ENCODE measurements at places on chromosomes 11 and 22.

- no peak for DNase-seq
These were observed 17.5 kb downstream of the PPP6R2 start for GRCh38 chr22:50360578-50360977.

GRCh38 chr11:12724301-12725054, 50.3 kb downstream of the TEAD1 start:
- no peak for DNase-seq

GRCh38 chr11:45238724-45239123, 47.4 kb downstream of the SYT13 start:
- no peak for DNase-seq

DNA sequence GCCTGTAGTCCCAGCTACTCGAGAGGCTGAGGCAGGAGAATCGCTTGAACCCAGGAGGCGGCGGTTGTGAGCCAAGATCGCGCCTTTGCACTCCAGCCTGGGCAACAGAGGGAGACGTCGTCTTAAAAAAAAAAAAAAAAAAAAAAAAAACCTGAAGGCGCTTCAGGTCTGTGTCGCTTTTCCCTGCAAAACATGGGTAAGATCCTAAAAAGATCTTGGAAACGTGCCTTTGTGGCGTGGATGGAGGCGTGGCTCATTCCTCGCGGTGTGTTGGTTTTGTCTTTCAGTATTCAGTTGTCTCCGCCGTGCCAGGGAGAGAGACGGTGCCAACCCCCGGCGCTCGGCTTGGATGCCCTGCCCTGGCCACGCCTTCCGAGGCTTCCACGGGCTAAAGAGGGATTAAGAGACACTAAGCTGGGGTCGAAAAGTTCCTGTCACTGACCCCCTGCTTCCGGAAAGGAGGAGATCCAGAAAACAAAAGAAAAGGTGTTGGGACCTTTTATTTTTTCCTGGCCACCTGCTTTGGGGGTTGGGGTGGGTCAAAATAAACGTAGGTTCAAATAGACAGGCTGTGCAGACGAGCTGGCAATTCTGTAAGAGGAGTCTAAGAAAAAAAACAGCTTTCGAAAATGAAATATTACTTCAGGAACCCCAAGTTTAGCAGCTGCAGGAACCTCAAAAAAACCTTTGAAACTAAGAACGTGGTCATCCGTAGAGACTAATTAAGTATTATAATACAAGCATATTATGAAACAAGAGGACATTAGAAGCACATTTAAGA, 1.1 kb upstream of the SLC35F2 start:
- DNase-seq: peak; percentile 28

- no peak for DNase-seq
These were observed 13.5 kb downstream of the RFPL1 start for GRCh38 chr22:29451863-29452262.

DNA sequence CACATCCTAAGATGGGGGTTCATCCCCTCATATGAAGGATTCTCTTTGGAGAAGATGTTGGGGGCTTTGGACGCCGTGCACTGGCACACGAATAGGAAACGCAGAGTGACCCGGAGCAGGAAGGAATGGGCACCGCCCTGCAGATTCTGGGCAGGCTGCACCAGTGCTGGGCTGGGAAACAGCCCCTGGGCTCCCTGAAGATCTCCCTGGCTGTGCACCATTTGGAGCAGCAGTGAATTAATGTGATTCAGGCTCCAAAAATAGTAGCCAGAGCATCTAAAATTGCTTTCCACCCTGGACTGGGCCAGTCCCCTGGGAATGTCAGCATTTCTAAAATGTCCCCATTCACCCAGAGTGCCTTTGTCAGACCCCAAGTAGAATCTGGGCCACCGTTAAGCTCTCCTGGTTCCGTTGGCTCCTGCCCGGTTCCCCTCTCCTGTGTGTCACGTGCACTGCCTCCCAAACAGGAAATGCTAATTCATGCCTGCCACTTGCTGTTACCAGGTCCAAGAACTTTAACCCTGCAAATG, 18.6 kb downstream of the IRAG1 start:
- DNase-seq: peak; percentile 93

- no peak for DNase-seq
These were observed 58.0 kb upstream of the KIRREL3 start for GRCh38 chr11:127058524-127058923.

- peak; percentile 25 for DNase-seq
These were observed 84.5 kb downstream of the ISX start for GRCh38 chr22:35150183-35151107.

- no peak for DNase-seq
These were observed 6.0 kb upstream of the FLRT1 start for GRCh38 chr11:64029773-64030172.

- no peak for DNase-seq
These were observed 1476.5 kb downstream of the TBC1D22A start for GRCh38 chr22:48238966-48239365.

DNA sequence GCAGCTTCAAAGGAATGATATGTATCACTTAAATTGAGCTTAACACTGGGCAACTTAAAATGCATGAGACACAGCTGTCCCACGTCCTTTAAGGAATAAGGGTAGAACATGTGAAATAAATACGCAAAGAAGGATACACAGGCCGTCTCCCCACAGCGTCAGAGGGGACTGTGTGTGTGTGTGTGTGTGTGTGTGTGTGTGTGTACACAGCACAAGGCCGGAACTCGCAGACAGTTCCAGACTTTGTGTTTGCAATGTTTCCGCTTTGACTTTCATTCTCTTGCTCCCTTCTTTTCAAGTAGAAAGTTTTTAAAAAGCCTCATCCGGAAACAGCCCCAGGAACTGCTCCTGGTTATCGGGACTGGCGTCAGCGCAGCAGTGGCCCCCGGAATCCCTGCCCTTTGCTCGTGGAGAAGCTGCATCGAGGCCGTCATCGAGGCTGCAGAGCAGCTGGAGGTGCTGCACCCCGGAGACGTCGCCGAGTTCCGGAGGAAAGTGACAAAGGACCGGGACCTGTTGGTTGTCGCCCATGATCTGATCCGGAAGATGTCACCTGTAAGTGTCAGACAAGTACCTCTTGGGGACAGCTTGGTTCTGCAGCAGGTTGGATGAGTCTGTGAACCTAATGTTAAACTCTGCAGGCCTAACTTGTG, 13.3 kb downstream of the FAM118A start:
- no peak for DNase-seq

GRCh38 chr22:21714059-21714770, 21.4 kb downstream of the YPEL1 start:
- DNase-seq: no peak

- peak; percentile 1 for DNase-seq
These were observed 59.5 kb downstream of the SMIM38 start for GRCh38 chr11:69215216-69215615.

Data from tibial artery (tissue), 4 donors.